ENCODE measurements at places on chromosomes 16 and 17. TPM values are rescaled to one million over a fixed set of nuclear protein-coding genes. Genes with fewer than 3 reads are reported as not detected.

DNA sequence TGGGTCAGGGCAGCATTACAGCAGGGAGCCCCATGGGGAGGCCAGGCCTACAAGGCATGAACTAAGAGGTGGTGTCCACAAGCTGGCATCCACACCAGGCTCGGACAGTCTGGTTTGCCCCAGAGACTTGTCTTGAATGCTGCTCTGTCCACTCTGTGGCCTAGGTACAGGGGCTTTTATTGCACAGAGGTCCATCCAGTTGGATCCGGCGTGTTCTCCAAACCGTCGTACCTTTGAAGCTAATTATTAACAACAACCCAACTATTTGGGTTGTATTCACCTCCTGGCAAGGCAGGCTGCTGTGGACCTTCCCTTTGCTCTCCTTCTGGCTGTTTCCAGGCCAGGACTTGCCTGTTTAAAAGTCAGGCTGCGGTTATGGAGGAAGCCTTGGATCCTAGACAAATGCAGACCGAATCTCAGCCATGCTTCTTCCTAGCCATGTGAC lies 123.4 kb downstream of the CLEC16A start:
- DNase-seq, result no peak

DNA sequence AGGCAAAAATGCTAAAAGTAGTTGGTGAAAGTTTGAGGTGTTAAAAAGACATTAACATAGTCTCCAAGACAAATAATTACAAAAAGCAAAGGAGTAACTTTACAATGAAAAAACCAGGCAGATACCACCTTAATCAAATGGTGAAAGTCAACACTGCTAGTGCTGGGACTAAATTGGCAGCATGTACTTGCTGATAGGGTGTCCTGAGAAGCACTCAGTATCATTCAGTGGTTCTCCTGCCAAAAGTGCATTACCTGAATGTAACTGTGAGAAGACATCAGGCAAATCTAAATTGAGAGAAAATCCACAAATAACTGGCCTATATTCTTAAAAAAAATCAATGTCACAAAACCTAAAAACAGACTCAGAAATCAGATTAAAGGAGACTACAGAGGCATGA lies 8.0 kb downstream of the KIAA0753 start:
- DNase-seq, result no peak

GRCh38 chr17:77724876-77725615 lies 233.5 kb upstream of the TNRC6C start:
- no peak for DNase-seq

The RNF222 gene
- polyA plus RNA-seq, result not detected

GRCh38 chr17:22102177-22102576 lies 409.9 kb downstream of the KCNJ18 start:
- no peak for DNase-seq

DNA sequence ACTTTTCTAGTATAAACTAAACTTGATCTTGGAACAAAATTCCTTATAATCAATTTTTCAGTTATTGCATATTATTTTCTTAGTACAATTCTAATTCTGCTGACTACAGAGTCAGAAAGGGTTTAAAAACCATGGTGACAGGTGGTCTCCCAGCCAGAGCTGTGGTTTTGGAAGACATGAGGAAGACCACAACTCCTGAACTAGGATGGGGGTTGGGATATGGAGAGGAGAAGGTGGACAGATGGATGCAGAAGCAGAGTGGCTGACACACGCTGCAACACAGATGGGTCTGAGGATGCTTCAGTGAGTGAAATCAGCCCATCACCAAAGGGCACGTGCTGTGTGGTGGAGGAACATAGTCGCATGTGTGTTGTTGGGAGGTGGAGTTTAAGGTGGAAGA lies 187.7 kb downstream of the LGALS9B start:
- DNase-seq, result no peak

The LITAFD gene
- not detected for polyA plus RNA-seq

DNA sequence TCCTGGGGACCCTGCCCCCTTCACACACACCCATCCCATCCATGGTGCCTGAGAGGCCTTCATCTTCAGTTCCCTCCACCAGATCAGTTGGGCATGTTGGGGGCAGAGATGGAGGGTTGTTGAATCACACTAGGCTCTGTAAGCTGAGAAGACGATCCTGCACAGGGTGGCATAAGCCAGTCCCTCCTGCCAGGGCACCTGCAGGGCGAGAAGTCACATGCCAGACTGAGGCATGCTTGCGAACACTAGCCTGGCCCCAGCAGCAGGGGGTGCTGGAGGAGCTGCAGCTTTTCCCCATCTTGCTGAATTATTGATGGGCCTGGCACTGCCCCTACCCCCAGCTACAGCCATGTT lies 6.1 kb upstream of the TBX2 start:
- no peak for DNase-seq

DNA sequence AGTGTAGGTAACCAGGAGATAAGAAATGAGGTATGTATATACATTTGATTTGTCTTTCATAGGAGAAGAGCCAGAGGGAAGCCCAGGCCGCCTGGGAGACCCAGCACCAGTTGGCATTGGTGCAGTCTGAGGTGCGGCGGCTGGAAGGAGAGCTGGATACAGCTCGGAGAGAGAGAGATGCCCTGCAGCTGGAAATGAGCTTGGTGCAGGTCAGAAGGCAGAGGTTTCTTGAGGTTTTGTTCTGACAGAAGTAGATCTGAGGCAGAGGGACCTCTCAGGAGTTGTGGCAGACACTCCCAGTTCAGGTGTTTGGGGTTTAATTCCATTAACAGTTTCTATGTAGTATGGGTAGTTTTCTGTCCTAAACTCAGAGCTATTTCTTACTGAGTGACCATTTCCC lies 8.0 kb downstream of the CNTROB start:
- no peak for DNase-seq

- DNase-seq, result no peak
These were observed 736.4 kb upstream of the GOT2 start for GRCh38 chr16:59470556-59470955.

DNA sequence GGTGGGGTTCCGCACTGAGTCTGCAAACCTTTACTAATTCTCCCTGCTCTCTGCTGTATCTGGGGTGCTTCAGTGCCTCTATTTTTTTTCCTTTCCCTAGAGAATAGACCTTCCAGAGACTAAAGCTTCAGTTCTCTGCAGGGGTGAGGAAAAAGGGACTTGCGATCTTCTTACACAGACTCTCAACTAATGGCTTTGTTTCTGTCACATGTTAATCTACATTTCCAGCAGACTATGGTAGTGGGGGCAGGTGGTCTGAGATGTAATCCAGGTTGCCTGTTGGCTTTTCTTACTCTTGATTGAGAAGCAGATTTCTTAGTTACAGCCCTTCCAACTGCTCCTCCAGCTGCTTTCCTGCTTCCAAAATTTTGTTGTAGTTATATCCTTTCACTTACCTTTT lies 229.0 kb upstream of the NLRP1 start:
- no peak for DNase-seq

The ALKBH5 gene
- 62.8 TPM for polyA plus RNA-seq

GRCh38 chr17:1313270-1314005 lies 34.0 kb downstream of the TRARG1 start:
- DNase-seq, result no peak

The PPY gene
- not detected for polyA plus RNA-seq
